ENCODE measurements at places on chromosomes 7 and 10. TPM values are rescaled to one million over a fixed set of nuclear protein-coding genes. Genes with fewer than 3 reads are reported as not detected.

Gene OR6V1
- total RNA-seq = not detected

Gene OPALIN
- total RNA-seq = not detected

Gene HTR7
- total RNA-seq = 1.0 TPM

Gene AGMO
- 1.3 TPM for total RNA-seq

Gene SPDYE3
- total RNA-seq = not detected

Gene SPAM1
- total RNA-seq = not detected

Gene PLPP4
- total RNA-seq = not detected

Gene LIPM
- total RNA-seq = not detected

Gene WNT2
- total RNA-seq = 1.00 TPM

Gene CAV1
- 226 TPM for total RNA-seq

Gene ADRB1
- 0.32 TPM for total RNA-seq

Gene TEX47
- total RNA-seq = not detected

Gene ASIC3
- 1.5 TPM for total RNA-seq

Gene BMPR1A
- 68.0 TPM for total RNA-seq

Gene GPR158
- 0.05 TPM for total RNA-seq

Gene HKDC1
- 0.09 TPM for total RNA-seq

Gene OR6B1
- total RNA-seq = not detected

Gene GALNT17
- total RNA-seq = 24.7 TPM

Gene SLC13A1
- total RNA-seq = not detected

Gene SFTPD
- total RNA-seq = not detected

All from posterior vena cava (tissue), 2 donors.